Right cardiac atrium (tissue), 5 donors: ENCODE measurements at places on chromosomes 4 and X.
A peak's percentile ranks its signal among the peaks of the same experiment; 100 is the strongest.

DNA sequence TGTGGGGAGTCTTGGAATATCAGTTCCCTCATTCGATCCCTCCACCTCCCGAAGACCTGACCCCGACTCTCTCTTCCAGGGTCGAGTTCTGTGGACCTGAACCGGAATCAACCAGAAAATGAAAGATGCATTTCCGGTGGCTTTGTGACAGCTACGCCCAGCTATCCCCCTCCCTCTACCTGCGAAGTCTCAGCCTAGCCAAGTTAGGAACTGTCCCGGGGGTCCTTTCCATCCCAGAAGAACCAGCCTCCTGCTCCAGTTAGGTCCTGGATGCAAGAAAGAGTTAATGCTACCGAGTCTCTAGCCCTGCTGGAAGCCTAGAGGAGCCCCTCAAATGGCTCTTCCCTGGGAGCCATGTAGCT, 13.4 kb upstream of the ETDC start:
- DNase-seq: no peak

DNA sequence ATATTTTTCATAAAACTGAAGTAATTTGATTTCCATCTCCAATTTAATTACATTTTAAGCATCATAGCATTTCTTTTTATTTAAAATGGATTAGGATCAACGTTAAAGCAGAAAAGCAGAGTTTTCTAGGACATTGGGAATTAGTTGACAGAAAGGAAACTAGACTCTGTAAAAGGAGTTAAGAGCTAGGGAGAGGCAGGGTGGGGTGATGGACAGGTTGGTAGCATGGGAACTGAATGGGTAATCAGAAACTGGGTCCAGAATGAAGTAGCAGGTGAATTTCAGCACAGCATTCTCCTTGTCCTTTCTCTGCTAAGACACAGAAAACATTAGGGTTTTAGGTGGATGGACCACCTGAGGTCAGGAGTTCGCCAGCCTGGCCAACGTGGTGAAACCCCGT, 97.6 kb downstream of the ANAPC4 start:
- no peak for DNase-seq

DNA sequence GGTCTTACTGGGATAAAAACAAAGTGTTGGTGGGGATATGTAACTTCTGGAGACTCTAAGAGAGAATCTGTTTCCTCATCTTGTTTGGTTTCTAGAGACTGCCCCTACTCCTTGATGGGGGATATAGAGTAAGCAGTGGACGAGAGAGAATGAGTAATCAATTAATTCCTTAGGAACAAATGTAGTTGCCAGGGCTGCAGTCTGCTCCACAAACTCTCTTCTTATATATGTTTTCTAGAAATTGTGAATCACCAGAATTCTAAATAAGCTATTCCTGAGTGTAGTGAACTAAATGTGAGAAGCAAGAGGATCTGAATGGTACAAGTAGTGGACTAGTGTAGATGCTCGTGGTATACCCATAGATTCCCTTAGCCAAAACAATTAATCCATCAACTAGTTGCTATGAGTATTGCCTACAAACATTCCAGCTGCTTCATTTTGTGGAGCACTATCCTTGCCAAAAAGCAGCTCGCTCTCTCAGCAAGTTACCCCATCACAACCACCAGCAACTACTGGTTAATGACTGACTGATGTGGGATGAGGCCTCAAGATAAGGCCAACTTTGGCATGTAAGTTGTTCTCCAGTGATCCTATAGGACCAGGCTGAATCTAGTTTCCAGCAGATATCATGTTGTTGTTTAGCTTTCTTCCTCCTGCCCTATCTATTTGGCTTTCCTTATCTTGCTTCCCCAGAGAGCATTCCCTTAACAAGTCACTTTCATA, 273.0 kb downstream of the SLC7A11 start:
- no peak for DNase-seq

GRCh38 chr4:104490096-104490769, 4.5 kb downstream of the CXXC4 start:
- peak; percentile 32 for DNase-seq

GRCh38 chrX:19181345-19181744, 59.1 kb upstream of the ADGRG2 start:
- no peak for DNase-seq
